IMR-90 (cell line): ENCODE measurements at places on chromosomes 1 and 21.

- no peak for DNase-seq
Measured at GRCh38 chr1:52080014-52080415, 23.9 kb downstream of the BTF3L4 start.

DNA sequence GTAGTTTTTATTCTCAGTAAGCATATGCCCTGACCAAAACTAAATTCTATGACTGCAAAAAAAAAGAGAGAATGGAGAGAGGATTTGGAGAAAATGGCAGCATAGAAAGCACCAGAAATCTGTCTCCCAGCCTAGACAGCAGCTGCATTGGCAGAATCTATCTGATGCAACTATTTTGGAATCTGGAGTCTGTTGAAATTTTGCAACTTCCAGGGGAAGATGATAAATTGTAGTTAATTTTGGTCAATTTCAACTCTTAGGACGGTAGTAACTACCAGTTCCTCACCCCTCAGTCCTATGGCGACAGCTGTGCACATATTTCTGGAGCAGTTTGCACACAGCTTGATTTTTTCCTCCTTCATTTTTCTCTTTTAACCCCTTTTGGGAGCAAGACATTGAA lies 10.9 kb downstream of the EXO5 start:
- no peak for DNase-seq

DNA sequence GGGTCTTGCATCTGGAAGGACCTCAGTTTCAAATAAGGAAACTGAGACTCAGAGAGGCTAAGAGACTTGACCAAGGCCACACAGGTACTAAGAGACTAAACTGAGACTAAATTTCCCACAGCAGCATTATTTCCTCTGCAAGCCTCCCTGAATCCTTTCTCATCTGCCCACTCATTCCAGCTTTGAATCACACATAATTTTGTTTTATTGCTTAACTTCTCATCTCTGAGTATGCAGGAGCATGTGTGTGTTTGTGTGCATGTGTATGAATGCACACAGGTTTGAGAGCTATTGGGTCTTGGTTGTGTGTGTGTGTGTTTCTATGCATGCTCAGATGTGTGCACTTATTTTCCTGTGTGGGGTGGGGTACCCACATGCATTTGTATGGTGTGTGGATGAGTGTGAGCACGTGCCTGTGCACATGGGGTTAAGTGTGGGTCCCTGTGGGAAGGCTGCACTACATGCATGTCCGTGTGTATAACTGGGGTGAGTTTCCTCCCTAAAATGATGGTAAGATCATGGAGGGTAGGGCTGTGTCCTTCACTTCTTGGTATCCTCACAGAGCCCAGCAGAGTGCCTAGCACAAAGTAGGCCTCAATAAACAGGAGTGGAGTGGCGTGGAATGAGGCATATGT lies 74.4 kb upstream of the ZC3H12A start:
- no peak for DNase-seq

DNA sequence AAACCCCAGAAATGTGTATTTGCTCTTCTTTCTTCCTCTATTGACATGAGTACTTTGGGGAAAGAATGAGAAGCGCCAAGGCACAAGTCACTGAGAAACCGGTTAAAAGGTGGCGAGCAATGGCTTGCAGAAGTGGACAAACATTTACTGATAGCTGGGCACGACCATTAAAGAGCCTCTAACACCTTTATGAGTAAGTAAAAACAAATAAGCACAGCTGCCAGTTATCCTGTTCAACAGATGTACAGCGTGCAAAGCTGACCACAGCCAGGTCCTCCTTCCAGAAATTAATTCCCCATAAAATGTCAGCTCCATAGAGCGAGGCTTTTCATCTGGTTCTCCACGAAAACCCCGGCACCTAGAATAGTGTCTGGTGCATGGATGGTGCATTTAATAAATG lies 72.7 kb downstream of the CAPZB start:
- DNase-seq: no peak

- DNase-seq: no peak
Measured at GRCh38 chr21:41325138-41325912, 8.7 kb downstream of the FAM3B start.

DNA sequence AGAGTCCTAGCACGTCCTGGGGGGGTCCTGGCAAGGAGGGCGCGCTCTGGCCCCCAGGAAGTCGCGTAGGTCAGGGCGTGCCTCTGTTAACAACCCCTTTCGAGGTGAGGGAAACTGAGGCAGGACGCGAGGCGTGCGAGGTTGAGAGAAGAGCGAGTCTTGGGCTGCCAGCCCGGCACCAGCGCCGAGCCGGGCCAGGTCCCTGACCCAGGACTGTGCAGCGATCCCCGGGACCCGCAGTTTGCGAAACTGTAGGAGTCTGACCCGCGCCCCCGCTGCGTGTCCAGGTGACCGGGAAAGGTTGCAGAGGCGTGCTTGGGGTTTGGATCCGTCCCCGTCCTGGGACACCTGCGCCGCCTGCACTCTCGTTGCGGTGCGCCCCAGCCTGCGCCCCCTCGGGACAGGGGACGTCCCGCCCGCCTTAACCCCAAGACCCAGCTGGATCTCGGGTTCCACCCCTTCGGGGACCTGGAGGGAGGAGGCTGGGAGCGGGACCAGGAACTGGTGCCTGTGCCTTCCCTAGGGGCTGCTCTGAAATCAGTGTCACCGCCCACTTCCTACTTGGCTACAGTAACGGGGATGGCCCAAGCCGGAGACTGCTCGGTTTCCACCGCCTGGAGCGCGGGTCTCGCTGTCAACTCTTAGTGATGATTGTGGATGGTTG lies 493 bp downstream of the DISC1 start:
- DNase-seq: peak; percentile 43

DNA sequence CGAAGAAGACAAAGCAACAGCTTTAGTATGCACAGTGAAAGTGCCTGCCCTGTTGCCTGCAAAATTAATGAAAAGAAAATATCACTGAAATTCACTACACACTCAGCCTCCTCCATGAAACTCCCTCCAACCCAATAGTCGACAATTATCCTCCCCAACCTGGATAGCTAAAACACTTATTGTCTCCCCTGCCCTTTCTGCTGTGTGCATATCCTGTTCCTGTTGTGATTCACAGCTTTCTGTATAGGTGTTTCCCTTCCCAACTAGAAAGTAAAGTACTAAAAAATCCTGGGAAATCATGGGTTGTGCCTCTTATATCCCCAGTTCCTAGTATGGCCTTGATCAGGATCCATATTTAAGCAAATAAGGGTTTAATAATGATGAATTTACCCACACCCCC lies 412.1 kb downstream of the LTN1 start:
- no peak for DNase-seq

- peak; percentile 56 for DNase-seq
Measured at GRCh38 chr1:163410073-163410999, 88.6 kb downstream of the NUF2 start.

DNA sequence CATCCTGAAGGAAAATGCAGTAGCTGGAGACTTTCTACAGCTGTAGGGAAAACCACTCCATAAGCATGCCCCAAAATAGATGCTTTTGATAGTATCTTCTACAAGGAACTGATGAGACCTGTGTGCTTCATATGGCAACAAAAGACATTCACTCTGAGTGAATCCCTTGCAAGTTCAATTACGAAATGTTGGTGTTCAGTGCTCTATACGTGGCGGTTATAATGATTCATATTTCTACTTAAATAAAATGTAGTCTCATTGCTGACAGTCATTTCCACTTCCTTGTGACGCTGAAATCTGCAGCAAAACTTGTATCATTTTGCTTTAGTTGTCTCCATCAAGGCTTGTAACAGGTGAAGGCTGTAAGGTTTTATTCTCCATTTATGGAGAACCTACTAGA lies 20.6 kb downstream of the TOR1AIP2 start:
- DNase-seq: no peak

DNA sequence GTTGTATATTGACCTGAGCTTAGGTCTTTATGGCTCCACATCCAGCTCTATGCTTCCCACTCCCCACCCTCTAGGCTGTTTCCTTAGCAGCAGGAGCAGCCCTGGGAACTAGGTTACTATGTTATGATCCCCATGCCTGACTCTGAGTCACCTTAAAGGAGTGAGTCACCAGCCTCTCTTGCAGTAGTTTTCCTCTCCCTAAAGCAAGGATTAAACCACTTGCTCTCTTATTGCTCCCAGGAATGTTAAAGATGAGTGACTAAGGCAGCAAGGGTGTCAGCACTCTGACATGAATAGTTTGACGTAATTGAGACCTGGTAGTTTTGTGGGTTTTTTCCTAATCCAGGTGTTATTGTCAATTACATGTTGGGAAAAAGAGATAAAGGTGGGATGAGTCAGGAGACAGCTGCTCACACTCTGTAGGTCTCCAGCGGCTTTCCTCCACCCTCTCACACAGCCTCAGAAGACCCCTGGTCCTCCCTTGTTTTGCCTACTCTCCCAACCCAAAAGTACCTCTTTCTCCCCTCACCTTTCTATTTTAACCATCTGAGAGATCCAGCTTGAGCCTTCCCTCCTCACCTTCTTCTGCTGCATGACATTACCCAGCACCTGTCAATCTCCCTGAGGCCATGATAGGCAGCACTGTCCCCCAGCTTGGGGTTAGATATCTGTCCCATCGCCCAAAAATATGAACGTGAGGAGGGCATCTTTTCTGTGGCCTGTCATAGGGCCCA lies 369.1 kb upstream of the VAMP3 start:
- peak; percentile 100 for DNase-seq
